ENCODE measurements at places on chromosomes 13 and 19.

- DNase-seq = no peak
Measured at GRCh38 chr13:52002361-52002760, 8.9 kb downstream of the ATP7B start.

DNA sequence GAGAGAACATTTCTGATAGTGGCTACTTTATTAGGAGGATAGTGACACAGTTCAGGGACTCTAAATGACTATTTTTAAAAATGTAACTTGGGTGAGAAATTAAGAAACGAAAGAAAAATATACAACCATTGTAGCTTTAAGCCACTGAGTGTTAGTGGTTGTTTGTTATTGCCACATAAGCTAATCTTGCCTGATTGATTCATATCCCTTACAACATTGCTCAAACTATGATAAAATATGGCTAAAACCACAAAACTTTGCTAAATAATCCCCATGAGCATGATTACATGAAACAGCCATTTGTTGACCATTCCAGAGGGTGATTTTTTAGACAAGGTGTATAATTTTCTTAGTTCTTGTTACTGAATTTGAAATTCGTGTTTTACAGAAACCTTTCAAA lies 343.4 kb downstream of the SLITRK5 start:
- DNase-seq = no peak

DNA sequence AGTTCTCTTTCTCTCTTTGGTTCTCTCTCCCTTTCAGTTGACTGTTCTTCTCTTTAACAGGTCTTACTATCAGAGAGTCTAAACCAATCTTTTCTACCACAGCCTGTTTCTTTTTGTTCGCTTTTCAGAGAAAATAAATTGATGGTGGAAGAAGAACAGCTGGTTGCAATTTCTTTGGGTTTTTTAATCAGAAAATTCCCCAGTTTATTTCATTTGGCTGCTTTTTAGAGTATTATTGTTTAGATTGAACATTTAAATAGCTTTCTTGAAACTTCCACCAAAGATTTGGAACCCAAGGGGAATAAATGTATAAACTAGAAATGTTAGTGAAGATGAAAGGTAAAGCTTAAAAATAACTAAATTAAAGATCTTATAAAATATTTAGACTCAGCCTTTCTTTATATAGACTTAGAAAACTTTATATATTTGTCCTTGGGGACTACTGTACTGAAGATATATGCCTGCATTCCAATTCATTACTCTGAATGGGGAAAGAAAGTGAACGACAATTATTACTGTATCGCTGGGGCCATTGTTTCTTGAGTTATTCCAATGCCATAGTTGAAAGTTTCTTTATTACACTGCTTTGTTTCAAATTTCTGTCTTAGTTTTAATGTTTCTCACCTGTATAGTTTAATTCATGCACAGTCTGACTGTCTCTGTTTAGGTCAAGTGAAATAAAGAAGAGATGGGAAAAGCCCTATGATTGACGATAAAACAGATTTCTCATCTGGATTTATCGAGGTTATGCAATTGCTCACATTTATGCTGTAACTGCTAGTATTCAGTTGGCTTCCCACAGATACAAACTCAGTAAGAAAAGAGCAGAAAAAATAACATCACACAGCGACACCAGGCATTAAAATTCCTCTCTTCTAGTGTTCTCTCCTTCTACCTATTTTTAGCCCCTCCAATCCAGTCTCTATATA lies 169.4 kb upstream of the CSNK1A1L start:
- DNase-seq = no peak

- DNase-seq = no peak
Measured at GRCh38 chr19:41412953-41413352, 14.2 kb downstream of the B3GNT8 start.

All from epithelial cell of proximal tubule (primary cell).